Cerebellar nuclear complex (tissue), 1 donor: ENCODE measurements at places on chromosomes 4 and X.

- no peak for DNase-seq
These were observed 154.6 kb downstream of the EVC2 start for GRCh38 chr4:5553801-5554200.

- DNase-seq, result no peak
These were observed 340.0 kb upstream of the GALNTL6 start for GRCh38 chr4:171473155-171473554.

GRCh38 chrX:83759872-83760271, 101.1 kb upstream of the CYLC1 start:
- no peak for DNase-seq

GRCh38 chr4:8539661-8540060, 40.5 kb upstream of the GPR78 start:
- DNase-seq, result no peak

GRCh38 chr4:100582146-100582545, 64.3 kb upstream of the EMCN start:
- no peak for DNase-seq

- DNase-seq, result no peak
These were observed 106.0 kb upstream of the AR start for GRCh38 chrX:67437821-67438220.

DNA sequence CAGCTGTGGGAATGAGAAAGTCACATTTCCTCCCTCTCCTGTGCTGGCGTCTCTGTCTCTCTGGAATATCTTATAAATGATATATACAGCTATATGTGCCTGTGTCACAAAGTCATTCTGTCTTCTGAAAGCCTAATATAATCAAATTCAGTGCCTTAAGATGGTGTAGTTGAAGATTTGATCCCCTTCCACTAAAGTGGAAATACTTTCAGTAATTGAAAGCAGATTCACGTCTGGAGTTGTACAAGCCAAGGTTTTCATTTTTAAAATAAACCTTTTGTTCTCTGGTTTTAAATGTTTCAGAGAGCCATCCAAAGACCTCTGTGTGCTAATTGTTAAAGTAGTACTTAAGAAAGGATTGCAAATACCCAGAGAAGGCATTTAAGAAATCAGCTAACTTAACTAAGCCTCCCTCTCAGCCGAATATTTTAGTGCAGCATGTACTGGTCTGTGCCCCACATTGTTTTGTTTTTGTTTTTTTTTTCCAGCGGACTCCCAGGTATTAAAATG, 206.8 kb downstream of the TENM3 start:
- DNase-seq, result no peak

- DNase-seq, result no peak
These were observed 104.4 kb upstream of the MYOZ2 start for GRCh38 chr4:119031218-119031617.

DNA sequence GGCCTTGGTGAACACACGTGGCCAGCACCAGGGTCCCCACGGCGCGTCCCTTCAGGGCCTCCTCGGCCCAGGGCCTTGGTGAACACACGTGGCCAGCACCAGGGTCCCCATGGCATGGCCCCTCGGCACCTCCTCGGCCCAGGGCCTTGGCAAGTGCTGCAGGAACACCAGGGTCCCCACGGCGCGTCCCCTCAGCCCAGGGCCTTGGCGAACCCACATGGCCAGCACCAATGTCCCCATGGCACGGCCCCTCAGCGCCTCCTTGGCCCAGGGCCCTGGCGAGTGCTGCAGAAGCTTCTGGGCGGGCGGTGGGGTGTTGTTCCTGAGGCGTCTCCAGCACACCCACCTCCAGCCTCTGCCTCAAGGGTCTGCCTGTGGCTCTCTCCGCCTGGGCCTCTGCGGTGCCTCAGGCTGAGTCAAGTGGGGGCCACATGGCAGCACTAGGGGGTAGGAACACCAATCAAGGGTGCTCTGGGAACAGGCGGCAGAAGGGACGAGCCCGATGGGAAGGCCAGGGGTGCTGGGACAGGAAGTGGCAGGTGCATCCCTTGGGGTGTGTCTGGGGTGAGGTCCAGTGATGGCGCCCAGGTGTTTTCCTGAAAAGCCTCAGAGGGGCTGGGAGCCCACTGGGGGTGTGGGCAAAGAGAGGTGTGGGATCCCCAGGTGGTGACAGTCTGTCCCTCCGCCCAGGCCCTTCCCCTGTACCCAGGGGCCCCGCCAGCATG, 41.8 kb upstream of the CPLX1 start:
- DNase-seq, result no peak

- DNase-seq, result no peak
These were observed 949.6 kb upstream of the PRKX start for GRCh38 chrX:4663085-4663484.

DNA sequence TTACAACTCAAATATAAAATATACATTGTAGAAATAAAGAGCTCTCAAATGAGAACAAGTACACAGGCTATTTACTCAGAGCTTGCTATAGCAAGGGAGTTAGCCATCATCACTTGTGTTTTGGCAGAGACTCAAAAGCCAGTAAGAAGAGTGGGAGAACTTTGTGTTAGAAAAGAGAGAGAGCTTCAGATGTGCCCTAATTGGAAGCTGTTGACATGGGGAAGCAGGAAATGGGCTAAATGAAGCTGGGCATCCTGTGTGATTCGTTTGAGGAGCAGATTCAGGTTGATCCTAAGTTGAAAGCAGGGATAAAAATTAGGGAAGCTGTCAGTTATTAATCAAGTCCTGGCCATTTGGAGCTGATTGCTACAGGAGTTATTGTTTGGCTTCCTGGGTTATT, 207.4 kb upstream of the MAOA start:
- DNase-seq, result no peak

- DNase-seq, result no peak
These were observed 115.7 kb upstream of the LSM6 start for GRCh38 chr4:146059865-146060264.

GRCh38 chr4:185143601-185143969, 519 bp downstream of the SLC25A4 start:
- DNase-seq, result peak; percentile 42

DNA sequence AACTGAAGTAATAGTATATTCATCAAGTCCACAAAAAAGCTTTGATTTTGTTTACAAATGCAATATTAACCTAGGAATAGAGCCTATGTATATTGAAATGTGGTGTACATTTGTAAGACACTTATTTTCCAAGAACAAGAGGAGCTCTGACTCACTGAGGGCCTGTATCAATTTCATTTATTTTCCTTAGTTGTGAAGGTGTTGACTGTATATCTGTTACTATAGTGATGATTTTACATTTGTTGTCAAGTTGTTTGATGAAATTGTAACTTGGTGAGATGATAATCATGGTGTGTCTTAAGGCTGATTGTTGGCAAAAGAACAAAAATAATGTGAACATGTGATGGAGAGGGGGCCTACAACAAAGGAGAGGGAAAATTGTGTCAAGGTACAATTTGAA, 274.9 kb upstream of the TEX13A start:
- no peak for DNase-seq

DNA sequence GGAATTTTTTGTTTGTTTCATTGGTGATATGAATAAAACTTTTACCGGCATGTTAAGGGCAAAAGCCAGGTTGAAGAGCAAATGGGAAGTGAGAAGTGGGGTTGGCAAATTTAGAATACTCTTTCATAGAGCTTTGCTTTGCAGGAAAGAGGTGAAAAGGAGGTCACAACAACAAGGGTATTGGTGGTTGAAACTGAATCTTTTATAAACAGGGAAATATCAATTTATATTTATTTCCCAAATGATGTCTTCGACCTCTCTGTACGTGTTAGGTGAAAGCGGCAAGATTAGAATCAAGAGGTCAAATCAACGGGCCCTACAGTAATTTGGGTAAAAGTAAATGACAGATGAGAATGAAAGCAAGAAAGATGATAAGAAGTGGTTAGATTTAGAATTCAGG, 3.4 kb downstream of the SMR3A start:
- no peak for DNase-seq

GRCh38 chrX:149531599-149531998, 9.2 kb upstream of the EOLA1 start:
- no peak for DNase-seq

GRCh38 chr4:57498251-57498650, 388.1 kb upstream of the IGFBP7 start:
- DNase-seq, result no peak

DNA sequence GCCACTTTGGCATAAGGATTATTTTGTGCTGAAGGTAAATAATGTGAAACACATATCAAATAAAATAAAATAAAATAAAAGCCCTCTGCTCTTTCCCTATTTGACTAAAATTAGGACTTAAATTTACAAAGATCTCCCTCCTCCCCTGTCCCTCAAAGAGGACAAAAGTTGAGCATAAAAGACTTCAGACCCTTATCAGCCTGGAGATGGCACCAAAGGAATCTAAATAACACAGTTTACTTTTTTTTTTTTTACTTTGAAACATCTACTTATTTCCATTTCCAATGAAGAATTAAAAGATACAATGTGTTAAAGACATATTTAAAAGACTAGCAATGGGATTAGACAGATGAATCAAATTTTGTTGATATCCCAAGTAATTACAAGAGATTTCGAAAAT, 89.7 kb downstream of the EPHA5 start:
- no peak for DNase-seq

GRCh38 chr4:78939667-78940008, 400 bp upstream of the PAQR3 start:
- no peak for DNase-seq

- DNase-seq, result no peak
These were observed 18.0 kb upstream of the BMPR1B start for GRCh38 chr4:94739741-94740140.

- DNase-seq, result no peak
These were observed 231.0 kb downstream of the LDB2 start for GRCh38 chr4:16667464-16667863.

- no peak for DNase-seq
These were observed 285.0 kb upstream of the AADAT start for GRCh38 chr4:170374770-170375169.

GRCh38 chr4:29867412-29867811, 852.8 kb upstream of the PCDH7 start:
- DNase-seq, result no peak

GRCh38 chr4:153019906-153020305, 83.8 kb downstream of the FHDC1 start:
- no peak for DNase-seq

GRCh38 chrX:123993326-123993725, 31.8 kb downstream of the STAG2 start:
- DNase-seq, result no peak

- no peak for DNase-seq
These were observed 55.8 kb upstream of the PRDM8 start for GRCh38 chr4:80141543-80141942.
